Mesothelial cell of epicardium (in vitro differentiated cells): ENCODE measurements at places on chromosomes 6 and 20.

GRCh38 chr20:63176034-63176426, 39.9 kb downstream of the YTHDF1 start:
- peaks cover 81% of the 10 kb centered on the region for H3K27me3 ChIP-seq
- H3K4me1 ChIP-seq, result peaks cover 8% of the 10 kb centered on the region
- peak overlapping the region; percentile 30 for H3K4me3 ChIP-seq
- no peak overlapping the region for H3K27ac ChIP-seq

GRCh38 chr6:138517635-138518034, 18.3 kb upstream of the NHSL1 start:
- H3K4me3 ChIP-seq, result no peak overlapping the region
- H3K4me1 ChIP-seq, result peaks cover 11% of the 10 kb centered on the region
- no peaks in the 10 kb centered on the region for H3K27me3 ChIP-seq
- peaks cover 37% of the 10 kb centered on the region for H3K36me3 ChIP-seq
- H3K27ac ChIP-seq, result no peak overlapping the region

DNA sequence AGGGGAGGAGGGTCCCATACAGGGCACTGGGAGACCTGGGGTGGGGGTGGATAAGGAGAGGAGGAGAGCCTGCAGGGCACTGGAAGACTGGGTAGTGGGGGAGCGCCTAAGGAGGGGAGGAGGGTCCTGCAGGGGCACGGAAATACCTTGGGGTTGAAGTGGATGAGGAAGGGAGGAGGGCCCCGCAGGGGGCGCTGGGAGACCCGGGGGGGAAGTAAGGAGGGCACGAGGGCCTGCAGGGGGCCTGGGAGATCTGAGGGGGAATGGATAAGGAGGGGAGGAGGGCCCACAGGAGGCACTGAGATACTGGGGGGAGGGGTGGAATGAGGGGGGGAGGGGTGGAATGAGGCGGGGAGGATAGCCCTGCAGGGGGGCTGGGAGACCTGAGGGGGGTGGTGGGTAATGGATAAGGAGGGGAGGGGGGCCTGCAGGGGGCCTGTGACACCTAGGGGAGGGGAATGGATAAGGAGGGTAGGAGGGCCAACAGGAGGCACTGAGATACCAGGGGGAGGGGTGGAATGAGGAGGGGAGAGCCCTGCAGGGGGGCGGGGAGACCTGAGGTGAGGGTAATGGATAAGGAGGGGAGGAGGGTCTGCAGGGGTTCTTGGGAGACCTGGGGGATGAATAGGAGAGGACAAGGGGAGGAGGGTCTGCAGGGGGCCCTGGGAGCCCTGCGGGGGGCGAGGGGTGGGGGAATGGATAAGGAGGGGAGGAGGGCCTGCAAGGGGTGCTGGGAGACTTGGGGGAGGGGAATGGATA, 567 bp upstream of the CTCFL start:
- H3K4me1 ChIP-seq, result peaks cover 25% of the 10 kb centered on the region
- no peaks in the 10 kb centered on the region for H3K36me3 ChIP-seq
- peaks cover 57% of the 10 kb centered on the region for H3K27me3 ChIP-seq
- no peak for DNase-seq
- H3K4me3 ChIP-seq, result no peak overlapping the region
- H3K27ac ChIP-seq, result no peak overlapping the region

DNA sequence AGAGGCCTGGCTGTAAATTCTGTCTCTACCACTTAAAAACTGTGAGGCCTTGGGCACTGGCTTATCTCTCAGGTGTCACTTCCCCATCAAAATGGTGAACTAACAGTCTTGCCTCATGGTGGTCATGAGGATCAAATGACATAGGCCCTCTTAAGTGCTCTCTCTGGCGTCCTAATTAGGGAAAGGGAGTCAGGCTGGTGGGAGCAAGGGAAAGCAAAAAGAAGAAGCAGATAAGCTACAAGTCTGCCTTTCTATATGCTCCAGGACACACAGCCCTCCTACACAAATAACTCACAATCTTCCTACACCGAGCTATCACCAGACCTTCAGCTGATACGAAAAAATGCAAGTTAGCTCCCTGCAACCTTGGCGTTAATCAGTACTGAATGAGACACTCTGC, 19.5 kb upstream of the SLC22A16 start:
- no peaks in the 10 kb centered on the region for H3K27me3 ChIP-seq
- H3K36me3 ChIP-seq, result no peaks in the 10 kb centered on the region
- no peak for DNase-seq
- peaks cover 60% of the 10 kb centered on the region for H3K4me1 ChIP-seq
- peak overlapping the region; percentile 90 for H3K27ac ChIP-seq

DNA sequence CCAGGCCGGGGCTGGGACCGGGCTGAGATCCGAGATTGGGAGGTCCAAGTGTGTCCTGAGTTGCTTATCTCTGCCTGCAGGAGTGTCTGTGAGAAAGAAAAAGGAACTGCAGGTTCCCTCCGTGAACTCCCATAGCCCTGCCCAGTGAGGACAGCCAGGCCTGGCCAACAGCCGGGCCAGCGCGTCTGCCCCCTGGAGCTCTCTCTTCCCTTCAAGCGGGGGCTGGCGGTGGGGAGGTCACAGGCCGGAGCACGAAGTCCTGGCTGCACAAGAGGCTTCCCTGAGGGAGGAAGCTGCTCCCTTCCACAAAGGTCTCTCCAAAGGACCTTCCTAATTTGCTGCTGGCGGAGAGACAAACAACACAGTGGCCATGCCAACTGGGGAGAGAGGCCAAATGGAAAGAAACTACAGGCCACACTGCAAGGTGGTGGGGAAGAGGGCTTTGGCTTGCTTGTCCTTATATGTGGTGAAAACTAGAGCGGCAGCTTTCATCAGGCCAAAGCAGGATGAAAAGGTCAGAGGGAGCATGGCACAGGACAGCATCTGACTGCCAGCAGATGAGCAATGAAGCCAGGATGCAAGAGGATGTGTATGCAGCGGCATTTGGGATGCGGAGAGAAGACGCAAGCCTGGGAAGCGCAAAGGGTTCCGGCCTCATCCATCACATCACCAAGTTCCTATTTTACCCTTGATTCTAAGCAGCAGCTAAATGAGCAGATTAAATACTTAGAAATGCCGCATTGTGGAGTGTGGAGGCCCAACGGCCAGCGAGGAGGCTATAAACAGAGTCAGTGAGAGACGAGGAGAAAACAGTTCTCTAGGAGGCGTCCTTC, 260.0 kb downstream of the ERMARD start:
- peaks cover 13% of the 10 kb centered on the region for H3K4me1 ChIP-seq
- no peak overlapping the region for H3K4me3 ChIP-seq
- no peak overlapping the region for H3K27ac ChIP-seq
- H3K36me3 ChIP-seq, result no peaks in the 10 kb centered on the region
- peaks cover 33% of the 10 kb centered on the region for H3K27me3 ChIP-seq

- no peaks in the 10 kb centered on the region for H3K27me3 ChIP-seq
- DNase-seq, result peak; percentile 28
- H3K36me3 ChIP-seq, result no peaks in the 10 kb centered on the region
- H3K4me1 ChIP-seq, result peaks cover 39% of the 10 kb centered on the region
Measured at GRCh38 chr6:27806981-27807440, 105.2 kb downstream of the OR2B2 start.

GRCh38 chr6:147322299-147323162, 118.3 kb downstream of the STXBP5 start:
- H3K4me3 ChIP-seq, result no peak overlapping the region
- DNase-seq, result no peak
- peaks cover 15% of the 10 kb centered on the region for H3K36me3 ChIP-seq
- no peaks in the 10 kb centered on the region for H3K27me3 ChIP-seq

DNA sequence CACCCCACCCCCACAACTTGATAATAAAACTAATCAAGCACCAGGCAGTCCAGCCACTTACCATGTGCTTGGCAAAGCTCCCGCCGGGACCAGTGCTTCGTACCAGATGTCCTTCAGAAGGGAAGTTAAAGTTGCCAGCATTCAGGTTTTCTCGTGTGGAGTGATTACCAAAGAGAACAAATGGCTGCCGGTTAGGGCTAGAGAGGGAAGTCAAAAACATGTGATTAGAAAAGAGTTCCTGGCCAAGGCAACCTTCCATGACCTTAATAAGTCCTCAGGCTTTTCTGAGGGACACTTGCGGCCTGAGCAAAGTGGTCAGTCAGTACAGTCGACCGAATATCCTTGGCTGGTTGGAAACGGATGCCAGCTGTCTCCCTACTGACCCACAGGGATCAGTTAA, 67.0 kb downstream of the DNAAF9 start:
- peaks cover 44% of the 10 kb centered on the region for H3K36me3 ChIP-seq
- DNase-seq, result no peak
- no peaks in the 10 kb centered on the region for H3K27me3 ChIP-seq
- no peak overlapping the region for H3K4me3 ChIP-seq

GRCh38 chr6:19369785-19370184, 467.4 kb upstream of the ID4 start:
- H3K27ac ChIP-seq, result peak overlapping the region; percentile 84
- no peak overlapping the region for H3K4me3 ChIP-seq
- no peak for DNase-seq
- no peaks in the 10 kb centered on the region for H3K36me3 ChIP-seq

- no peaks in the 10 kb centered on the region for H3K36me3 ChIP-seq
- H3K4me1 ChIP-seq, result peaks cover 46% of the 10 kb centered on the region
- no peaks in the 10 kb centered on the region for H3K27me3 ChIP-seq
- peak overlapping the region; percentile 67 for H3K27ac ChIP-seq
- no peak overlapping the region for H3K4me3 ChIP-seq
- no peak for DNase-seq
Measured at GRCh38 chr6:3518356-3519190, 61.7 kb upstream of the SLC22A23 start.

- no peak for DNase-seq
- no peak overlapping the region for H3K4me3 ChIP-seq
- H3K36me3 ChIP-seq, result no peaks in the 10 kb centered on the region
Measured at GRCh38 chr6:51260003-51260402, 441.3 kb downstream of the TFAP2B start.

DNA sequence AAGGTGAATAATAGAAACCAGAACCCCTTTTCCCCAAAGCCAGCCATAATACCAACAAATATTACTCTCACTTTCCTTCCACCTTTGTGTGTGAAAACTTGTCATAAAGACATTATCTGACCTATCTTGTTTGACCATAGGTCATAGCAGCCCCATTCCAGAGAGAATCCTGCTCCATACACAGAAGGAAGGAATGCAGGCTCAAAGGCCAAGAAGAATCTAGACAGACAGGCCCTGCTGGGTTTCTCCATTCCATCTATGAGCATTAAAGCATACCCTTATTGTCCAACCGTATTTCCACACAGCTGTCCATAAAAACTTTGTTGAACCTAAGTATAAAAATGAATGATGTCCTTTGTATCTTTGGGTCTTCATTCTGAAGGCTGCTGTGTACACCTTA, 40.7 kb upstream of the KCNK5 start:
- H3K27ac ChIP-seq, result no peak overlapping the region
- no peaks in the 10 kb centered on the region for H3K36me3 ChIP-seq
- no peak for DNase-seq
- peaks cover 8% of the 10 kb centered on the region for H3K4me1 ChIP-seq
- peaks cover 5% of the 10 kb centered on the region for H3K27me3 ChIP-seq

DNA sequence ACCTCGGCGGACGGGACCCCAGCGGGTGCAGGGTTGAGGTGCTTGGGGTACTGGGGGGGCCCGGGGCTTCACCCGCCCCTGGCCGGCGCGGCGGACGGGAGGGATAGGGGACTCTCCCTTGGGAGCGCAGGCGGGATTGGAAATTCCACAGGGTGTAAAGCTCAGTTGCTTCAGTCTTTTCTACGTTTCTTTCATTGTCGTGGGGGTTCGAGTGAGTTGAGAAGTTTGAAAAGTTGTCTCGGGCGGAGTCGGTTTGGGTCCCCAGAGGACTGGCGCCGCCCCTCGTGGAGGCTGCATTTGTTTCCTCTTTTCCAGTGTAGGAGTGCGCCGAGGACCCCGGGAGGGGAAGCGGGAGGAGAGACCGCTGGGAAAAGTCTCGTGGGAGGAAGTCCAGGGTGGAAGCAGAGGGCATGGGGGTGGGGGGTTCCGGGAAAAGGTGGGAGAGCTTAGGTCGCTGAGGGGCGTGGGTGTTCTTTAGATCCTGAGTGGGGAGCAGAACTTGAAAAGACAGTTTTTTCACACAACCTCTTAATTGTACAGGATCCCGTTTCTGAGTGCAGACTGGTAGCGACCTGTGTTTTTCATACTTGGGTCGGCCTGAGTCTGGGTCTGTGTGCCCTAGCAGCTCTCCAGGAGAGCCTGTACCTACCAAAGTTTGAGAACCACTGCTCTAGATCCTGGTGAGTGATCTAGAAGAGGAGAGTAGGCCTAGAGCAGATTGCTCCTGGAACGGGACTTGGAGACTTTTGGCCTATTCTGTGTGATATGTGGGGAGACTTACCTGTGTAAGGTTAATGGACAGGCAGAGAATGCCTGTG, 495 bp downstream of the FAM83B start:
- peaks cover 34% of the 10 kb centered on the region for H3K4me1 ChIP-seq
- H3K36me3 ChIP-seq, result peaks cover 8% of the 10 kb centered on the region
- peaks cover 6% of the 10 kb centered on the region for H3K27me3 ChIP-seq
- peak overlapping the region; percentile 99 for H3K4me3 ChIP-seq
- peak overlapping the region; percentile 99 for H3K27ac ChIP-seq

GRCh38 chr6:134328138-134328537, 10.2 kb upstream of the SGK1 start:
- H3K4me1 ChIP-seq, result no peaks in the 10 kb centered on the region
- DNase-seq, result no peak
- no peak overlapping the region for H3K4me3 ChIP-seq
- peaks cover 1% of the 10 kb centered on the region for H3K36me3 ChIP-seq

- no peaks in the 10 kb centered on the region for H3K27me3 ChIP-seq
- peak overlapping the region; percentile 23 for H3K27ac ChIP-seq
- H3K4me3 ChIP-seq, result no peak overlapping the region
- no peak for DNase-seq
Measured at GRCh38 chr6:154316131-154316530, 40.5 kb downstream of the IPCEF1 start.

- no peak overlapping the region for H3K4me3 ChIP-seq
- no peaks in the 10 kb centered on the region for H3K27me3 ChIP-seq
- no peak overlapping the region for H3K27ac ChIP-seq
- peaks cover 11% of the 10 kb centered on the region for H3K36me3 ChIP-seq
- no peak for DNase-seq
Measured at GRCh38 chr20:49880177-49880576, 35.2 kb downstream of the SPATA2 start.

DNA sequence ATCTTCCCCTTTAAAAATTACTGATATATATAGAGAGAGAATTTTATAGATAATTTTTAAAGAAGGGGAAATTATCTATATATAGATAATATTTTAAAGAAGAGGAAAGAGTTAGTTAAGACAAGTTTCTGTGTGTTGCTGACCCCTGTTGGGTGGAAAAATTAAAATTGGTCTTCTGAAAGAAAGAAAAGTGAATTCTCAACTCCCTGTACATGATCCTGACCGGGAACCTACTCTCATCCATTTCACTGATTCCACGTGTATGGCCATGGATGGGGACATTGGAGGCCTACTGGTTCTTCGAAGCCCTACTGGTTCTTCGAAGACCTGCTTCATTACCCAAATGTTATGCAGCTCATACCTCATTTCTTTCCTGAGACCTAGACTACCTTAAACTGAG, 53.0 kb upstream of the TCF21 start:
- no peak overlapping the region for H3K4me3 ChIP-seq
- peaks cover 17% of the 10 kb centered on the region for H3K4me1 ChIP-seq
- peak overlapping the region; percentile 51 for H3K27ac ChIP-seq

GRCh38 chr20:1423625-1424106, 30.8 kb upstream of the FKBP1A start:
- no peak overlapping the region for H3K27ac ChIP-seq
- no peaks in the 10 kb centered on the region for H3K4me1 ChIP-seq
- H3K4me3 ChIP-seq, result no peak overlapping the region
- no peak for DNase-seq
- peaks cover 5% of the 10 kb centered on the region for H3K27me3 ChIP-seq
